CD4-positive, alpha-beta memory T cell (primary cell): ENCODE measurements at places on chromosomes 3 and 15. TPM values are rescaled to one million over a fixed set of nuclear protein-coding genes. Genes with fewer than 3 reads are reported as not detected.

DNA sequence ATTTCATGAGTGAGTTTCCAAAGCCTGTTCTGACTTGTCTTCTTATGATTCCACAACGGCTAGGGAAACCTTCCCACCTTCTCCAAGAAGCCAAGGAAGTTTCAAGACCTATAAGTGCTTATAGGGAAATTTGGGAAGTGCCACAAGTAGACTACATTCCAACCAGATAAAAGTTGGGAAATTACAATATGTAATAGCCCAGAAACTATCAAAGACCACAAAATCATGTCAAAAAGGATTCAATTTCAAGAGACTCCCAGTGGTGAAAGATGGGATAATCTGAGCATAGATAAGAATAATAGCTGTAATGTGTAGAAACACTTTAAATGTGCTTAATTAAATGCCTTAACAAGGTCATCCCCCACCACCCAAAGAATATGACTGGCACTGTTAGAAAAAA lies 169.2 kb upstream of the SLC2A2 start:
- no peaks in the 10 kb centered on the region for H3K4me1 ChIP-seq
- DNase-seq: no peak
- no peak overlapping the region for H3K4me3 ChIP-seq
- H3K27me3 ChIP-seq: no peaks in the 10 kb centered on the region

GRCh38 chr3:145079436-145079835 lies 1081.5 kb downstream of the PLOD2 start:
- no peak overlapping the region for H3K27ac ChIP-seq
- H3K4me3 ChIP-seq: no peak overlapping the region

The CRABP1 gene
- not detected for polyA plus RNA-seq

- no peak overlapping the region for H3K27ac ChIP-seq
- no peaks in the 10 kb centered on the region for H3K36me3 ChIP-seq
- no peaks in the 10 kb centered on the region for H3K27me3 ChIP-seq
- no peak overlapping the region for H3K4me3 ChIP-seq
- DNase-seq: no peak
These were observed 15.6 kb downstream of the FRMD4B start for GRCh38 chr3:69370156-69370883.

The ZNF385D gene
- not detected for polyA plus RNA-seq

DNA sequence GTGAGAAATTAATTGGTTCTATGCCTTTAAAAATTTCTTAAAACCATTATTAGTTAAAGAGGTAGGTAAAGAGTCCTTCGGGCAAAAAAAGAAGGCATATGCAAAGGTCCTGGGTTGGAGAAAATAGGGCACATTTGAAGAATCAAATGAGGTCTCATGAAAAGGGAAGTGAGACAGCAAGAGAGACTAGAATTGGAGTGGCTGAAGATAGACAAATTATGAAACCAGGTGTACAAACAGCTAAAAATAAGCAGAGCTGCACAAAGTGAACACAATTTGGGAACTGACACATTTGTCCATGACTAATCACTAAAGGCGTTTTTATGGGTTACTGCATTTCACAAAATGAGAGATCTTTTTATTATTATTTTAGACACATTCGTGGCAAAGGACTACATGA lies 581.2 kb downstream of the PYDC2 start:
- H3K4me3 ChIP-seq: no peak overlapping the region
- no peak for DNase-seq
- H3K36me3 ChIP-seq: no peaks in the 10 kb centered on the region
- H3K27me3 ChIP-seq: no peaks in the 10 kb centered on the region
- H3K27ac ChIP-seq: no peak overlapping the region

GRCh38 chr15:70062321-70062956 lies 35.3 kb downstream of the TLE3 start:
- H3K36me3 ChIP-seq: peaks cover 96% of the 10 kb centered on the region
- H3K27ac ChIP-seq: no peak overlapping the region
- H3K27me3 ChIP-seq: no peaks in the 10 kb centered on the region
- no peak overlapping the region for H3K4me3 ChIP-seq
- no peaks in the 10 kb centered on the region for H3K4me1 ChIP-seq
- DNase-seq: no peak

DNA sequence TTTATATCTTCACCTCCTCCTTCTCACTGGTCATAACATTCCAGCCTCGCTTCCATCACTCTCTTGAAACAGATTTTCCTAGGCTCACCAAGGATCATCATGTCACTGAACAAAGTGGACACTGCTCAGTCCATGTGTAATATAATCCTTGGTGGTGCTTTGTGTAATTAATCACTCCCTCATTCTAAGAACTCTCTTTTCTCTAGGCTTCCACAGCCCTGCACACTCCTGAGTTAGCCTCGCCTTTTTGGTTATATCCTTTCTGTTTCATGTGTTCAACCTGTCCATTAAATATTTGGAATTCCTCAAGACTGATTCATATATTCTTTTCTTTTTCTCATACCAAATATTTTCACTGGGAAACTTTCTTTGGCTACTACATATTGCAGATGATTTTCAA lies 440.8 kb downstream of the PYDC2 start:
- no peak for DNase-seq
- H3K36me3 ChIP-seq: no peaks in the 10 kb centered on the region
- no peak overlapping the region for H3K4me3 ChIP-seq
- no peak overlapping the region for H3K27ac ChIP-seq
- no peaks in the 10 kb centered on the region for H3K4me1 ChIP-seq
